ENCODE measurements at places on chromosomes 6 and 20.
A peak's percentile ranks its signal among the peaks of the same experiment; 100 is the strongest.

GRCh38 chr6:83605517-83605916 is 93.2 kb downstream of the PRSS35 start:
- no peak for DNase-seq

GRCh38 chr6:82237013-82237412 is 10.5 kb downstream of the IBTK start:
- peak; percentile 23 for DNase-seq

GRCh38 chr6:19070520-19070919 is 683.4 kb downstream of the RNF144B start:
- no peak for DNase-seq

GRCh38 chr6:123616942-123617341 is 19.8 kb downstream of the TRDN start:
- no peak for DNase-seq

GRCh38 chr6:151452750-151453427 is 963 bp upstream of the RMND1 start:
- DNase-seq, result peak; percentile 41

DNA sequence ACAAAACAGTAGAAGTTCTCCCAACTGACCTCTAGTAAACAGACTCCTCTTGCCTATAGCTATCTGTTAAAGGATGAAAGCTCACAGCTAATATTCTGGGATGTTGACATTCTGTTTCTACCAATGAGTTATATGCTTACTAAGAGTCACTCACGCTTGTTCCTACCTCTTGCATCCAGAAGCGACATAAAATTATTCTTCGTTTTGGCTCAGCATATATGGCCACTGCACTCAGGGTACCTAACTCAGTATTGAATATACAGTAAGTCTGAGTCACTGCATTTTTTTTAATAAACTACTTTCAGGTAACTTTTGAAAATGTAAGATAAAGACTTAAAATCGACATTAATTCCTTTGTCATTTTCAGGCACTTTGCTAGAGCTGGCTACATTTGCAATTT is 214.4 kb upstream of the STXBP5 start:
- no peak for DNase-seq

- no peak for DNase-seq
Observed at GRCh38 chr6:35016502-35017321, 124.4 kb downstream of the TCP11 start.

GRCh38 chr20:59299945-59300332 is 472 bp upstream of the EDN3 start:
- DNase-seq, result no peak

DNA sequence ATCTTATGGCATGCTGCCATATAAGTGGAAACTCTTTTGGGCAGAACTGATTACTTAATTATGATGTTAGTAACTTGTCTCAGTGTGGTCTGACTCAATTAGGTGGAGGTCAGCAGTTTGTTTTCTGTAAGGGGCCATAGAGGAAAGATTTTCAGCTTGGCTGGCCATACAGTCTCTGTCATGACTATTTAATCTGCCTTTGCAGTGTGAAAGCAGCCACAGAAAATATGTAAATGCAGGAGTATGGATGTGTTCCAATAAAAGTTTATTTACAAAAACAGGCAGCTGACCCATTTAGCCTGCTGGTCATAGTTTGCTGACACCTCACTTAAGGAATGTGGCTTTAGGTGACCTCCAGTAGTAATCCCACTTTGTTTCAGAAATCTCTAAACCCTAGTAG is 700.7 kb downstream of the EPM2A start:
- no peak for DNase-seq

DNA sequence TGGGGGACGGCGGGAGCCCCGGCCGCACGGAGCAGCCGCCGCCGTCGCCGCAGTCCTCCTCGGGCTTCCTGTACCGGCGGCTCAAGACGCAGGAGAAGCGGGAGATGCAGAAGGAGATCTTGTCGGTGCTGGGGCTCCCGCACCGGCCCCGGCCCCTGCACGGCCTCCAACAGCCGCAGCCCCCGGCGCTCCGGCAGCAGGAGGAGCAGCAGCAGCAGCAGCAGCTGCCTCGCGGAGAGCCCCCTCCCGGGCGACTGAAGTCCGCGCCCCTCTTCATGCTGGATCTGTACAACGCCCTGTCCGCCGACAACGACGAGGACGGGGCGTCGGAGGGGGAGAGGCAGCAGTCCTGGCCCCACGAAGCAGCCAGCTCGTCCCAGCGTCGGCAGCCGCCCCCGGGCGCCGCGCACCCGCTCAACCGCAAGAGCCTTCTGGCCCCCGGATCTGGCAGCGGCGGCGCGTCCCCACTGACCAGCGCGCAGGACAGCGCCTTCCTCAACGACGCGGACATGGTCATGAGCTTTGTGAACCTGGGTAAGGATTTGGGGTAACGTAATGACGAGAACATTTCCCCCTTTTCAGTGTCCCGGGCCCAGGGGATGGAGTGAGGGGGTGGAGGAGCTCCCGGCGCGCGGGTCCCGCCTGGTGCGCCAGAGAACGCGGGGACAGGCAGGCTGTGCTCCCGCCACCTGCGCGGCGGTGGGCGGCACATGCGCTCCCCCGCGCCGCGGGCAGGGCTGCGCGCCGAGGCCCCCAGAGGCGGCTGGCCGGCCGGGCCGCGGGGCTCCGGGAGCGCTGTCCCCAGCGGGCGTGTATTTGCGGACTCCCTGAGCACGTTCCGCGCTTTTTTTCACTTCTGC is 1.4 kb downstream of the BMP6 start:
- peak; percentile 62 for DNase-seq

DNA sequence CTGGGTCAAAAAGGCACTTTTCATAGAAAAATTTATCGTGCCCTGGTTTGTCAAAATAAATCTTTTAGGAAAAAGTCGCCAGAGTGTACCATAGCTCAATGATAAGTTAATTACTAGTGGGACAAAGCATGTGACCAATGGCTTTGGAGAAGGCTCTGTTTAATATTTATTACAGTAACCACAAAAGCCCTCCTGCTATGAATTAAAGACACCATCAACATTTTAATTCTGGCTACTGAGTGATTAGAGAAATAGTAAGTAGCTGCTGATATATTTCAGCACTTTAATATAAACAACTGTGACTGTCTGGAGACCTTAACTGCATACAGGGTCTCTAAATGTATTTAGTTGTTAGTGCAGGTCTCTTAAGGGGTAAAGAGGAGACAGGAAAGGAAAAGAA is 38.3 kb downstream of the KIF13A start:
- DNase-seq, result no peak

GRCh38 chr6:36657942-36658544 is 20.5 kb upstream of the CDKN1A start:
- no peak for DNase-seq

GRCh38 chr6:4801491-4802110 is 25.4 kb downstream of the CDYL start:
- no peak for DNase-seq

GRCh38 chr20:61129311-61129710 is 122.8 kb upstream of the CDH4 start:
- no peak for DNase-seq

DNA sequence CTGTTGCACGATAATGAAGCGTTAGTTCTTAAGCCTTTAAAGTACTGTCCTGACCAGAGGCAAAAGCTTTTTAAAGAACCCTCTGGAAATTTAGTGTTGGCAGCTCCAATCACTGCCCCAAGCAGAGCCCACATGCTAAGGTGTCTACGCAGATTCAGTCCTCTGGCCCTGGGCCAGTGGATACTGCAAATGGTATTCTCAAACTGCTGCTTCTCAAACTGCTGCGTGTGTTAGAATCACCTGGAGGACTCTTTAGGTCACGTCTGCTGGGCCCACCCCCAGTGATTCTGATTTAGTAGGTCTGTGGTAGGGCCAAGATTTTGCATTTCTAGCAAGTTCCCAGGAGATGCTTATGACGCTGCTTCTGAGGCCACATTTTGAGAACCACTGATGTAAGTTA is 96.0 kb upstream of the CCDC28A start:
- DNase-seq, result no peak

GRCh38 chr6:105793130-105793529 is 293.0 kb upstream of the PRDM1 start:
- DNase-seq, result no peak

Measured in spinal cord (tissue), 10 donors.